ENCODE measurements at places on chromosomes 12 and 14. TPM values are rescaled to one million over a fixed set of nuclear protein-coding genes. Genes with fewer than 3 reads are reported as not detected.
A peak's percentile ranks its signal among the peaks of the same experiment; 100 is the strongest.

DNA sequence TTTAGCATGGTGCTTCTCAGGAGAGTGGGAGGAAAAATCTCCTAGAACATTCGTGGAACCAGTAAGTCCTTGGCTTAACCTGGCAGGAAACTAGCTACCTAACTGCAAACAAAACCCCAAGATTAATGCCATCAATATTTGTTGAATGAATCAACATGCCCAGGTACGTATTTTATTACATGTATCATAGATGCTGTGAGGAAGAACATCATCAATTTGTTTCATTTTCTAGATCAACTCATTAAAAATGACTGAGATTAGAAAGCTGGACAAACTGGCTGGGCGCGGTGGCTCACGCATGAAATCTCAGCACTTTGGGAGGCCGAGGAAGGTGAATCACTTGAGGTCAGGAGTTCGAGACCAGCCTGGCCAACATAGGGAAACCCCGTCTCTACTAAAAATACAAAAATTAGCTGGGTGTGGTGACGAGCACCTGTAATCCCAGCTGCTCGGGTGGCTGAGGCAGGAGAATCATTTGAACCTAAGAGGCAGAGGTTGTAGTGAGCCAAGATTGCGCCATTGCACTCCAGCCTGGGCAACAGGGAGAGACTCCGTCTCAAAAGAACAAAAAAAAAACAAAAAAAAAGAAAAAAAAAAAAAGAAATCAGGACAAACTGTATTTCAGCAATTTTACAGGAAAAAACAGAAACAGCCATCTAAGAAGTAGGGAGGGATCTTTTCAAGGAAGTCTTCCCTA, 88.7 kb downstream of the NTN4 start:
- DNase-seq, result no peak

DNA sequence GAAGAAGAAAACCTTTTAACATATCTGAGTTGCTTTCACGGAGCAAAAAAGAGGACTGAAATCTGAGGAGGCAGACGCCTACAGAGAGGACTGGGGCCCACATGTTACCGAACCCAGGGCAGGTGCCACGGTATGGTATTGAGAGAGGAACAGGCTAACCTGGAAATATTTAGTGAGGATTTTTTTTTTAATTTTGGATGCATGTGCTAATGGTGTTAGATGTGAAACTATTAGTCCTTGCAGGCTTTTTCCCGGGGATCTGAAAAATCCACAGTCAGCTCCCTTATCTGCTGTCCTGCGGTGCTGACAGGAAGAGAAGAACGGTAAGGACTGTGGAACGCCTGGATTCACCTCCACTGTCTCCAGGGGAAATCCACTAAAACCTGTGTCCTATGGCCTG, 819.7 kb downstream of the TMEM121 start:
- DNase-seq, result no peak

ZNF219 gene
- total RNA-seq, result 44.0 TPM

DLGAP5 gene
- total RNA-seq, result 35.9 TPM

- DNase-seq, result no peak
Measured at GRCh38 chr12:77131977-77132490, 66.7 kb upstream of the E2F7 start.

GRCh38 chr14:76138758-76139723, 12.7 kb upstream of the GPATCH2L start:
- DNase-seq, result no peak

CEBPE gene
- total RNA-seq, result not detected

DNA sequence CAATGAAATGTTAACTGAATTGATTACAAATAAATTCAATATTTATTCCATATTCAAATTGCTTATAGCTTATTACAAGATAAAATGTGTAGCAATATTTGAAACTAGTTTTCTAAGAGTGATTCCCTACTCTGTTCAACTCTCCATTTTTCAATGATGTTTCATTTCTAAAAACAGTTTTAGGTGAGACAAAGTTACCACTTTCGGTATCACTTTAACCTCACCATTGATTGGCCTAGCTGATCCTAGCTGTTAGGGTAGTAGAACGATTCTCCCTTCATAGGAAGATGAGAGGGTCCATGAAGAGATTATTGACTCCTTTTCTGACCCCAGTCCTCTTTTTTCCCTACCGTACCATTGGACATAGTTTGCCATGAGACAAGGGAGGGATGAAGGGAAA, 373.3 kb downstream of the PRKD1 start:
- DNase-seq, result no peak

GRCh38 chr12:5621329-5621728, 189.4 kb downstream of the NTF3 start:
- no peak for DNase-seq

DNA sequence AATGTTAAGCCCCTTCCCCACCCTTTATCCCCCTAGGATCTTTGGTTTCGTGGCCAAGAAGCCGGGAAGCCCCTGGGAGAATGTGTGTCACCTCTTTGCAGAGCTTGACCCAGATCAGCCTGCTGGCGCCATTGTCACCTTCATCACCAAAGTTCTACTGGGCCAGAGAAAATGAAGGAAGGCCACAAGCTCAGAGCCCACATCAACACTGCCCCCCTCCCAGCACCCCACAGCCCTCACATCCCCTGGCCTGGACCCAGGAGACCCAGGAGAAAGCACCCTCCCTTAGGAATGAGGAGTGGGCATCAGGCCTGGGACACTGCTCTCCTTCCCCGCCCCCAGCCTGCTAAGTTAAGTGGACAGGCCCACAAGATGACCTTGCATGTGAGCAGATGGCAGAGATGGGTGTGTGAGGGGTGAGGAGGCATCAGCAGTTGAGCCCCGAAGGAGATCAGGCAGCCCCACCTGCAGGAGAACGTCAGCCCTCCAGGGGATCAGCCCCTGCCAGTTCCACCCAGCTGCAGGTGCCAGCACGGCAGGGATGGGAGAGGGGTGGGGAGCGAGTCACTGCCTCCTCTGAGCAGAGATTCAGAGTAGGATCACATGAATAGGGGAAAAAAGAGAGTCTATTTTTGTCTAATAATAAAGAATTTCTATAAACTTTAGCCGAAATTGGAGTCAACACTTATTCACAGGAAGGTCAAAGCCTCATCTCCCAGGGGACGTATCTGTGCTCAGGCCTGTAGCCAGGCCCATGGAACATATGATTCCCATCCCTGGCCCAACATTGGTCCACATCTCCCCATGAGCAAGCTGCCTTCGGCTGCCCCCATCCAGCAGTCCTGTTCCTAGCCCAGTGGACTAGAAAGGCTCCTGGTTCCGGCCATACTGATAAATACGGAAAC, 14.1 kb downstream of the TNS2 start:
- peak; percentile 33 for DNase-seq

DNA sequence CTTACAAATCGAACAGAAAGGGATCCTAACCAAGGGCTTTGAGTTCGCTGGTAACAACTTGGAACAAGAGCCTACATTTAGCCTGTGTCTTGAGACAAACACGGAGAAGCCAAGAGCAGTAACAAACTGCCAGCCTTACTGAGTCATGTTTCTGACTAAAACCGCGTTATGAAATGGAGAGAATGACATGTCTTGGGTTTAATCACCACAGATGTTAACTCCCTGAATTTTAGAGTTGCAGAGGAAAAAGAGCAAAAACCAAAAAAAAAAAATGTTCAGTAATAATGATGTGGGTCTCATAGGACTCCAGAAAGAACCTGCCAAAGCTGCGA, 1.0 kb downstream of the BLTP3B start:
- DNase-seq, result peak; percentile 31

GRCh38 chr12:82666830-82667229, 19.9 kb upstream of the TMTC2 start:
- no peak for DNase-seq

KRT72 gene
- total RNA-seq, result 0.25 TPM

- DNase-seq, result no peak
Measured at GRCh38 chr14:49497725-49498348, 88.3 kb downstream of the RPS29 start.

SLC22A17 gene
- 6.7 TPM for total RNA-seq

EFS gene
- total RNA-seq, result 2.3 TPM

EML5 gene
- total RNA-seq, result 0.93 TPM

ORMDL2 gene
- total RNA-seq, result 59.3 TPM

ANG gene
- total RNA-seq, result 73.6 TPM

DNA sequence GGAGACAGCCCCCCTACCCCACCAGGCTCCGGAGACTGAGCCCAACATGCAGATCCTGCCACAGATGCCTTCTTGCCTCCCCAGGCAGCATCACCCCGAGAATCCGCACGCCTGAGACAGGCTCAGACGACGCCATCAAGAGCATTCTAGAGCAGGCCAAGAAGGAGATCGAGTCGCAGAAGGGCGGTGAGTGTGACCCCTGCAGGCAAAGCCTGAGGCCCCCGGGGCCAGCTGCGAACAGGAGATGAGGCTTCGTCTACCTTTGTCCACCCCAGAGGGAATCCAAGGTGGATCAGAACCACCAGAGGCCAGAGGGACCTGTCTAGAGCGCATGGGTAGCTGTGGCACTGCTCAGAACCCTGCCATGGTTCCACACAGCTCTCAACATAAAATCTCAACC, 56.9 kb downstream of the PHETA1 start:
- DNase-seq, result no peak

RHEBL1 gene
- 0.32 TPM for total RNA-seq

- peak; percentile 75 for DNase-seq
Measured at GRCh38 chr14:68628605-68629310, 164.1 kb downstream of the ZFP36L1 start.

DNA sequence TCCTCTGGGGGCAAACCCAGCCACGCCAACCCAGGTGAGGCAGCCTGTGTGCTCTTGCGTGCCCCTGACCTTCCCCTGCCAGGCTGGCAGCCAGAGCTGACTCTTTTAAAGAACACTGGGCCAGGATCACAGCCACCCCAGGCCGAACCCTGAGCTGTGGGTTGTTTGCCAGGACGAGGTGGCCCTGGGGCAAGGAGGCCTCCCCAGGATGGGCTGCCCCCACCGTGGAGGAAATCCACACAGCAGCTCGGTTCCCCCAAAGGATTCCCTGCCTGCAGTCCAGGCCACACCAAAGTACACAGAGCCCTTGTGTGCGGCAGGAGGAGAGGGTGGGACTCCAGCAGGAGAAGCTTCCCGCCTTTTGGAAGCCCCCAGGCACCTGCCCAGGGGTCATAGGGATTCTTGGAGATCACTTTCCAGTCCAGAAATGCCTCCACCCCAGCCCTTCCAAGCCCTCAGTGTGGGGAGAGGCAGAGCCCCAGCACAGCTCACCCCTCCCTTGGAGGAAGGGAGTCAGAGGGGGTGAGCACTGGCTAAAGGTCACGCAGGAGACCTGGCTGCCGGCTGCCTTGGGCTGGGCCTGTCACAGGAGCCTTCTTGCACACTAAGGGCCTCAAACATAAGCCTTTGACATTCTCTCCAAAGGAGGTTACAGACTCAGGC, 115.6 kb downstream of the CALM1 start:
- DNase-seq, result peak; percentile 75

OR6C2 gene
- total RNA-seq, result not detected

GRCh38 chr12:22722779-22723178, 97.8 kb downstream of the ETNK1 start:
- DNase-seq, result no peak

GRCh38 chr12:66066137-66066928, 64.2 kb downstream of the LLPH start:
- DNase-seq, result no peak

KCNA5 gene
- total RNA-seq, result 0.11 TPM

DNA sequence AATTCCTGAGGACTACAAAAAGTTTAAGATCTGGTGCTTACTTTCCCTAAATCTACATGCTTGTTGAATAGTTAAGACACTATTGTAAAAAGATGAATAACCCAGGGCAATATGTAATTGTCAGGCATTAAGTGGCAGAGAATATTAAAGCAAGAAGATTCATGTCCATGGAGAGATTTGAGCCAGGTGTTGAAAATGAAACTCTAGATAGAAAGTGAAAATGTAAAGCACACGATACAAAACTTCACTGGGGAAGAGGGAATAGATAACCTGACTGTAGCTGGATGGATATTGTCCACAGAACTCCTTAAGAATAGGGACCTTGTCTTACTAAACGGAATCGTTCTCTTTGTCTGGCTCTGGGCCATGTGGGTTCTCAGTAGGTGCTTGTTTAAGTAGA, 5.0 kb downstream of the CAND1 start:
- no peak for DNase-seq

DNA sequence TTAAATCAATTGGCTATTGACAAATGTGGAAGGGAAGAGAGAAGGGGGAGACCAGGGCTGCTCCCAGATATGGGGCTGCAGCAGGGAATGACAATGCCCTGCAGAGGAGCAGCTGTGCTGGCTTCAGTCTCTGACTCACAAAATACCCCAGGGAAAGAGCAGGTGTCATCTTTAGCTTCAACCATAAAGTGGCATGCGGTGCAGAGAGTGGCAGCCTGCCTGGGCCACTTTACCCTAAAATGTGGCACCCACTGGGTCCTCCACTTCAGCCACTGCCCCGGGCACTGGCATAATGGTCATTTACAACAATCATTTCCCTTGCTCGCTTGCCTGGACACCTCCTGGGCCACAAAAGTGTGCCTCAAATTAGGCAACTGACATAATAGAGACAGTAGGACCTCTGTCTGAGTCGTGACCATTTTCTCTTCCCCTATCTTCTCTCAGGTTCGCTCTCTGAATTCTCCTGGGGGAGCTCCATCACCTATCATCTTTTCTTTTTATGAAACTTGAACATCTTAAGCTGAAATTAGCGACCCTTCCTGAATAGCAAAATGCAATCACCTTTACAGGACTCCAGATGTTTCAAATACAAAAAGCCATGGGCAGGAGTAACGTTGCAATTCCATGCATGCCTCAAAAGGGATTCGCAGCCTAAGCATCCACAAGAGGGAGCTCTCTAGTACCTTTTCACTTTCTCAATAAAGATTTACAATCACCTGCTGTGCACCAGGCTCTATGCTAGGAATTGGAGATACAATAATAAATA, 179.9 kb upstream of the ATF7IP start:
- peak; percentile 75 for DNase-seq

- no peak for DNase-seq
Measured at GRCh38 chr14:24074625-24075484, 3.5 kb downstream of the CPNE6 start.

- DNase-seq, result no peak
Measured at GRCh38 chr14:72479461-72479931, 414.4 kb downstream of the DPF3 start.

GRCh38 chr12:114361545-114361944, 44.4 kb downstream of the TBX5 start:
- DNase-seq, result no peak

YEATS4 gene
- 16.4 TPM for total RNA-seq

GRCh38 chr14:73870525-73871235, 16.0 kb upstream of the ZNF410 start:
- no peak for DNase-seq

GRCh38 chr12:2347844-2348481, 295.2 kb downstream of the CACNA1C start:
- no peak for DNase-seq

DNA sequence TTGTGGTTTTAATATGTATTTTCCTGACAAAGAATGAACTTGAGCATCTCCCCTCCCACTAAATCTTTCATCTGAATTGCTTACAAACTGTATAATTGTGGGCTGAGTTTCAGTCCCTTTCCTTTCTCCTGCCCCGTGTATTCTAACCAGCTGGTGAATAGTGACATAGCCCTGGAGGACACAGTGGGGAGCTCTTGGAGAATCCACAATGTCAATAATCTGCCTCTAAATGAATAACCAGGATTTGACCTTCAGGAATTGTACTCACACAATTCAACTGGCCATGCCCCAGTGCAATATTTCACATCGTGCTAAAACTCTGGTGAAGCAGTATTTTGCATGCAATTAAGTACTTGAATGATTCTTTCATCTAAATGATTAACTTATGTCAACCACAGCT, 177.2 kb downstream of the C12orf42 start:
- no peak for DNase-seq

C14orf93 gene
- total RNA-seq, result 8.8 TPM
